ENCODE measurements at places on chromosomes 1 and 21.

DNA sequence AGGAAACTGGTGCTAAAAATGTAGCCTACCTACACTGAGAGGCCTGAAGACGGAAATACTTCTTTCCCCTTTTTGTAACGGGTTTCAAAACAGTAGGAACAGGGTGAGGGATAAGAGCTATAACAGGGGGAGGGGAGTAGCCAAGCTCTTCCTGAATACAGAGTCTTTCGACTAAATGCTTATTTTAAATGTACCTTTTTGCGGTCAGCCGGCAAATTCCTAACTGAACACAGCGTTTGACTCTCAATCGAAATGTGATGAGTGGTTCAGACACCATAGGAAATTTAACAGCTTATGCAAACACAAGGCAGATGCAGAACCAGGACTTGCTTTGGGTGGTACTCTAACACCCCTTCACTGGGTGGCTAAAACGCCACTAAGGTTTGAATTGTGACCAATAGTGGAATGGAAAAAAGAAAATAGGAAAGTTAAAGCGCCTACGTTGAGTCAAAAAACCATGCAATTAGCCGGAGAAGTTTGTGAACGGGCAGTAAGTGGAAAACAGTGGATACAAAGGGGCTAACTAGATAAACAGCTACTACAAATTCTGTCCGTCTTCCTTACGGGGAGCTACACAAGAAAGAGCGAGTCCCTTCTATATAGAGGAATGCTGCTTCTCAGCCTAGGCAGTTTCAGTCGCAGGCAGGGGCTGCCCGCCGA is 1.7 kb downstream of the EGLN1 start:
- DNase-seq, result no peak

GRCh38 chr1:221715321-221716169 is 26.3 kb downstream of the DUSP10 start:
- DNase-seq, result peak; percentile 31

- DNase-seq, result no peak
These were observed 296.1 kb downstream of the HHIPL2 start for GRCh38 chr1:222251847-222252246.

DNA sequence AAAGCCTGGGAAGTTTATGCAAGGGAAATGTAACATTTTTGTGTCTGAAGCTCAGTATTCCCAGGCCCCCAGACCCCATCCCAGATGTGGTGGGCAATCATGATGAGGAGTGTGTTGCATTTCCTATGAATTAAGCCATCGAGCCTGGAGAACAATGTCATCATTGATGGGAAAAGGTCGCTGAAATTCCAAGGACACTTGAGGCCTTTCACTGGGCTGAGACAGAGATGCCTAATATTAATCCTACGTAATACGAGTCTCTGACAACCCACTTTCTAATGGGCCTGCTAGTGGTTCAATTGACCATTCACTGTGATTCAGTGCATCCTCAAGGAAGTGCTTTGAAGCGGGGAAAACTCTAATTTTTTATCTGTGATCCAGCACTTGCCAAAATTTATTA is 291.6 kb downstream of the PLPP3 start:
- DNase-seq, result no peak

GRCh38 chr1:184222652-184223052 is 164.2 kb upstream of the C1orf21 start:
- DNase-seq, result peak; percentile 52

GRCh38 chr1:33042831-33043230 is 6.1 kb upstream of the AK2 start:
- no peak for DNase-seq

GRCh38 chr1:192459467-192459866 is 116.1 kb upstream of the RGS1 start:
- no peak for DNase-seq

GRCh38 chr1:2314273-2314802 is 77.0 kb downstream of the MORN1 start:
- peak; percentile 71 for DNase-seq

- DNase-seq, result peak; percentile 37
These were observed 705 bp upstream of the SLC50A1 start for GRCh38 chr1:155134880-155135414.

- DNase-seq, result no peak
These were observed 41.7 kb downstream of the OLFML2B start for GRCh38 chr1:161981735-161982506.
